ENCODE measurements at places on chromosomes 2 and 18. TPM values are rescaled to one million over a fixed set of nuclear protein-coding genes. Genes with fewer than 3 reads are reported as not detected.

DNA sequence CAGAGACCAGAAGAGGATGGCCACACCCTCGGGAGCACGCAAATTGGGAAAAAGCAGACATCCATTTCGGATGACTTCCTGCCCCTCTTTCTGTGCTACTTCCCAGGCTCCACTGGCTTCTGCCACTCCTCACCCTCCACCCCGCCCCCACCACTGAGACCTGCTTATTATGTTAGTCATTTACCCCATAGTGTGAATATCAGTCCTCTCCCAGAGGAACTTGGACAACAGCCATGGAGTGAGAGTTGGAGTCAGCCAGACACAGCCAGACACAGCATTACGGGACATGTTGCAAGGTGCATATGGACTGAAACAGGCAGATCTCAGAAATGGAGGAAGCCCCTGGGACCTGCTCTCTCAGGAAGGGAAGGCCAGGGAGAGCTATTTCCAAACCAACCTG lies 51.8 kb downstream of the CTIF start:
- no peak overlapping the region for H3K4me3 ChIP-seq
- H3K27me3 ChIP-seq = no peaks in the 10 kb centered on the region
- H3K36me3 ChIP-seq = no peaks in the 10 kb centered on the region
- no peak overlapping the region for H3K27ac ChIP-seq
- H3K4me1 ChIP-seq = no peaks in the 10 kb centered on the region
- no peak for DNase-seq

DNA sequence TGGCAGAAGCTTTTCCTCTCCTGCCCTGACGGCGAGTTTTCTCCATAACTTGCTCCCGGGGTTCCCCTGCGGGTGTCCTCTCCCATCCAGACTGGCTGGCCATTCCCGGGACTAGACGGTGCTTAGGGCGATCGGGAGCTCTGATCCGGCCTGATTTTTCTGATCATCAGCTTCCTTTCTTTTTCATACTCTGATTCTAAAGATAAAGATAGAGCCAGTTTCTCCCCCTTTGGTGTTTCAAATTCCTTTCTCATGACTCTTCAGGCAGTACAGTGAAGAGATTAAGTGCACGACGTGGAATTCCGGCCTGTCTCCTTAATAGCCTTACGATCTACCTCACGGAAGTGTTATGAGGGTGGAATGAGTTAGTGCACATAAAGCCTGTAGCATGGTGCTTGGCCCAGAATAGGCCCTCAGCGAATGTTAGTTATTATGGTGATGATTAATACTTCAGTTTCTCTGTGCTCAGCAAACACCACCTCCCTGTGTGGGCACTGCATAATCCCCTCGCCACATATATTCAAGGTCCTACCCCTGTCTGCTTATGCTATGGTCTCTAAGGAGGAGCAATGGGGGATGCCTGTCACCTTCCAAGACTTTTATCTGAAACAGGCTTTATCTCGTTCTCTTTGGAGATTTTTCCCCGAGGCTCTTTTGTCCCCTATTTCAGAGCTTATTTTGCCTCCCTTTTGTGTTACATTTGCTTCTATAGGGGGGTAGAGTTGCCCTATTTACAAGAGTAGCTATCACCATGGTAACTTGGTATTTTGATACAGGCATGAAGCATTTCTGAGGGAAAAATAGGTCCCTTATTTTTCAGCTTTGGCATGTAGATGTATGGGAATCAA lies 254.8 kb downstream of the CDH2 start:
- no peaks in the 10 kb centered on the region for H3K4me1 ChIP-seq
- DNase-seq = no peak

GRCh38 chr2:109084341-109084740 lies 44.7 kb upstream of the SH3RF3 start:
- DNase-seq = peak; percentile 36
- H3K4me1 ChIP-seq = no peaks in the 10 kb centered on the region
- no peak overlapping the region for H3K4me3 ChIP-seq
- H3K36me3 ChIP-seq = no peaks in the 10 kb centered on the region

Gene B3GNT7
- total RNA-seq = 17.5 TPM

GRCh38 chr2:6957031-6957714 lies 40.0 kb downstream of the RNF144A start:
- H3K4me3 ChIP-seq = no peak overlapping the region
- H3K27ac ChIP-seq = no peak overlapping the region
- no peaks in the 10 kb centered on the region for H3K27me3 ChIP-seq
- H3K4me1 ChIP-seq = peaks cover 46% of the 10 kb centered on the region
- DNase-seq = no peak

DNA sequence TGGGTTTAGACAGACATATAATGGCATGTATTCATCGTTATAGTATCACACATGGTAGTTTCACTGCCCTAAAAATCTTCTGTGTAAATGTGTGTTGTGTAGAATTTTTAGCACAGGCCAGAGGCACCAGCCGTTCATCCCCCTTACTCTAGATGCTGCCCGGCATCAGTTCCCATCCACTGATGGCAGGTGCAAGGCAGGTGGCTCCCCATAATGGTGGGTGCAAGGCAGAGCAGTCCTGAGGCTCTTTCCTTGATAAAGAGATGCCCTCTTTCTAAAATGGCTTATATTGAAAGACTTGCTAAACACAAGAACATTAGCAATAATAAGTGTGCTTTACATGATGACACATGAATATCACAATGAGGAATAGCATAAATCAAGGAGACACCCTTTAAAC lies 508.5 kb downstream of the EPHA4 start:
- H3K4me3 ChIP-seq = no peak overlapping the region
- no peaks in the 10 kb centered on the region for H3K36me3 ChIP-seq
- no peaks in the 10 kb centered on the region for H3K4me1 ChIP-seq
- H3K27me3 ChIP-seq = no peaks in the 10 kb centered on the region
- no peak for DNase-seq

GRCh38 chr2:63192889-63193774 lies 142.5 kb downstream of the OTX1 start:
- no peaks in the 10 kb centered on the region for H3K27me3 ChIP-seq
- no peaks in the 10 kb centered on the region for H3K4me1 ChIP-seq
- H3K36me3 ChIP-seq = no peaks in the 10 kb centered on the region
- no peak for DNase-seq
- no peak overlapping the region for H3K27ac ChIP-seq
- H3K4me3 ChIP-seq = no peak overlapping the region

GRCh38 chr2:191262436-191262835 lies 17.2 kb downstream of the MYO1B start:
- peaks cover 4% of the 10 kb centered on the region for H3K4me1 ChIP-seq
- DNase-seq = no peak

- no peaks in the 10 kb centered on the region for H3K27me3 ChIP-seq
- H3K36me3 ChIP-seq = no peaks in the 10 kb centered on the region
- no peaks in the 10 kb centered on the region for H3K4me1 ChIP-seq
- DNase-seq = no peak
These were observed 237.0 kb downstream of the HNMT start for GRCh38 chr2:138201286-138201685.

Gene GTF3C2
- total RNA-seq = 56.8 TPM

DNA sequence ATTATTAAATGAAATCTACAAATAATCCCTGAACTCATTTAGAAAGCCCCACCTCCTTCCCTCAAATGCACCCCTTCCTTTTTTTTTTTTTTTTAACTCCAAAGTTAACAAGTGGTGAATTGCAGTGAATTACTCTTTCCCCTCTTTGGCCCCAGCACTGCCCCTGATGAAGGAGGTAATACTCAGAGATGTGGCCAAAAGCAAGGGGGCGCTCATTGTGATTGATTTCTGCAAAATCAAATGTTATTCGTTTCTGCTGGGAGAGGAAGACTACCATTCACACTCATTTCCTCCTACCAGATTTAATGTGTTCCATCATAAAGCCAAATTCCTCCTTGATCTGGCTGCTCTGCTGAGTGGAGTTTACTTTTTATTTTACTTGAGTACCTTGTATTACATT lies 259.4 kb downstream of the GPD2 start:
- no peak for DNase-seq
- no peak overlapping the region for H3K27ac ChIP-seq
- H3K4me1 ChIP-seq = no peaks in the 10 kb centered on the region
- H3K4me3 ChIP-seq = no peak overlapping the region
- H3K36me3 ChIP-seq = no peaks in the 10 kb centered on the region

GRCh38 chr2:165584126-165584654 lies 114.7 kb downstream of the CSRNP3 start:
- H3K4me3 ChIP-seq = no peak overlapping the region
- no peaks in the 10 kb centered on the region for H3K36me3 ChIP-seq
- no peak for DNase-seq
- H3K27me3 ChIP-seq = no peaks in the 10 kb centered on the region

DNA sequence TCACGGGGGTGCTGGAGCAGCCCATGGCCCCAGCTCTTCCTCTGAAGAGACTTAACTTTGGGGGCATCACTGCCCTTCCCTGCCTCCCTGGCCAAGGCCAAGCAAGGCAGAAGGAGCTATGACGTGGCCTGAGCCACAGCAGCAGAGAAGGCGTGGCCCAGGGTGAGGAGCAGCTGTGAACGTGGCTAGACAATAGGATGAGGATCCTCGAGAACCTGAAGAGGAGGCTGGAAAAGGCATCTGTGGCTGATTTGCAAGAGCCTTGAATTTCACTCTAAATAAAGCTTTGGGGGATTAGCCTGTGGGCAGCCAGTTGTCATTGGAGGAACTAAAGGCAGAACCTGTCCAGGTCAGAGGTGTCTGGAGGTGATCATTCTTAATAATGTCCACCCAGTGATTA lies 652.9 kb upstream of the ID2 start:
- no peak for DNase-seq
- no peaks in the 10 kb centered on the region for H3K27me3 ChIP-seq
- no peaks in the 10 kb centered on the region for H3K4me1 ChIP-seq
- no peak overlapping the region for H3K4me3 ChIP-seq

Gene ZSWIM2
- not detected for total RNA-seq

- DNase-seq = no peak
- no peaks in the 10 kb centered on the region for H3K27me3 ChIP-seq
- no peak overlapping the region for H3K27ac ChIP-seq
- H3K4me1 ChIP-seq = no peaks in the 10 kb centered on the region
- H3K36me3 ChIP-seq = peaks cover 4% of the 10 kb centered on the region
These were observed 258.5 kb upstream of the REV1 start for GRCh38 chr2:99748344-99748743.

DNA sequence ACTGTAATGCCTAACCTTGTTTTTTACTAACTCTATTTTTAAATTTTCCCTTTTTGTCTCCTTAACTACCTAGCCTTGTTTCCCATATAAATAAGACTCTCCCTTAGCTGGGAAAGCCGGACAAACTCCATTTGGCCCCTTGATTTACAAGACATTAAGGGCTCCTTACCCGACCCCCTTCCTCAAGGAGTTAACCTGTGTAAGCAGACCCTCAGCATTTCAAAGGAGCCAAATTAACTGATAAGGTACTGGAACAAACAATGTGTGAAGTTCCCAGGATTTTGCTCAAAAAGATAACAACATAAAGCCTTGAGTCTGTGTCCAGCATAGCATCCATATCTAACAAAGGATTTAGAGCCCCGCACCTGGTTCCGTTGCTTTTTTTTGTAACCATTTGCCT lies 59.6 kb upstream of the C2orf15 start:
- H3K4me3 ChIP-seq = no peak overlapping the region
- H3K4me1 ChIP-seq = no peaks in the 10 kb centered on the region
- no peak for DNase-seq
- no peaks in the 10 kb centered on the region for H3K27me3 ChIP-seq
- H3K27ac ChIP-seq = no peak overlapping the region
- no peaks in the 10 kb centered on the region for H3K36me3 ChIP-seq

DNA sequence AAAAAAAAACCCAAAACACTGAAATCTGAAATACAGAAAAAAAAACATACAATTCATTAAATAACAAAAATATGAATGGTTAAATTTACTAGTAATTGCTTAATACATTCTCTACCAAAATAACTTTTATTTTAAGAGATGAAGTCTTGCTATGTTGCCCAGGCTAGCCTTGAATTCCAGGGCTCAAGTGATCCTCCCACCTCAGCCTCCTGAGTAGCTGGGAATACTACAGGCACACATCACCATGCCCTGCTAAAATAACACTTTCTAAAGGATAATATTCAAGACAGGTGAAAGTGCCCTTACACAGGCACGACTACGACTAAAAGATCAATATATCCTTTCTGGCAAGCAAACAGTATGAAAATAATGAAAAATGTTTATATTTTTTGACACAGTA lies 9.5 kb downstream of the USP34 start:
- no peaks in the 10 kb centered on the region for H3K27me3 ChIP-seq
- H3K4me1 ChIP-seq = peaks cover 80% of the 10 kb centered on the region
- no peak for DNase-seq
- no peaks in the 10 kb centered on the region for H3K36me3 ChIP-seq
- H3K27ac ChIP-seq = no peak overlapping the region
- H3K4me3 ChIP-seq = no peak overlapping the region

GRCh38 chr2:3692375-3692774 lies 11.0 kb upstream of the DCDC2C start:
- no peaks in the 10 kb centered on the region for H3K27me3 ChIP-seq
- H3K4me1 ChIP-seq = no peaks in the 10 kb centered on the region
- no peaks in the 10 kb centered on the region for H3K36me3 ChIP-seq
- no peak overlapping the region for H3K4me3 ChIP-seq
- H3K27ac ChIP-seq = no peak overlapping the region

Gene C2orf80
- not detected for total RNA-seq

Gene KCNF1
- not detected for total RNA-seq

Gene TPO
- total RNA-seq = 127 TPM

Gene SLC14A1
- total RNA-seq = 7.8 TPM

DNA sequence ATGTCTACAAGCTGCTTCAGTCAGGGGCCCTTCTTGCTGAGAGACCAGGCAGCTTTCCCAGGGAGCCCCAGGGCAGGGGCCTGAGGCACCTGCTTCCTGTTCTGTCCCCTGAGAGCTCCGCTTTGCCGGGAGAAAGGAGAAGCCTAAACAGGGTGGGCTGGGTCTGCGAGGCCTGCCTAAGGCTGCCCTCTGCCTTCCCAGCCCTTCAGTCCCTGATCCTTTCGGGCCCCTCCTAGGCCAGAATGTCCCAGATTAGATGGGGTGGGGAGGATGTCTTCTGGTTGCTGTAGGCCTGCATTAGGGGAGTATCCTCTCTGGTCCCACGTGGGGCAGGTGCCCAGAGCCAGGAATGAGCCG lies 72.4 kb downstream of the TGOLN2 start:
- DNase-seq = peak; percentile 58
- no peak overlapping the region for H3K27ac ChIP-seq
- no peaks in the 10 kb centered on the region for H3K36me3 ChIP-seq
- no peak overlapping the region for H3K4me3 ChIP-seq
- H3K4me1 ChIP-seq = peaks cover 78% of the 10 kb centered on the region

- no peak for DNase-seq
- H3K27ac ChIP-seq = no peak overlapping the region
- H3K4me3 ChIP-seq = no peak overlapping the region
These were observed 814.5 kb upstream of the LRATD1 start for GRCh38 chr2:13818002-13818401.

Gene PSD4
- 106 TPM for total RNA-seq

GRCh38 chr2:68000170-68000825 lies 62.5 kb downstream of the C1D start:
- DNase-seq = no peak
- H3K4me1 ChIP-seq = no peaks in the 10 kb centered on the region
- H3K4me3 ChIP-seq = no peak overlapping the region
- H3K27me3 ChIP-seq = peaks cover 8% of the 10 kb centered on the region
- no peaks in the 10 kb centered on the region for H3K36me3 ChIP-seq
- H3K27ac ChIP-seq = no peak overlapping the region

Gene RAB27B
- 3.4 TPM for total RNA-seq

GRCh38 chr18:25560369-25560768 lies 208.4 kb upstream of the ZNF521 start:
- H3K27ac ChIP-seq = no peak overlapping the region
- no peaks in the 10 kb centered on the region for H3K36me3 ChIP-seq
- H3K4me3 ChIP-seq = no peak overlapping the region
- no peak for DNase-seq
- peaks cover 4% of the 10 kb centered on the region for H3K4me1 ChIP-seq

Gene CAPN14
- 0.26 TPM for total RNA-seq

Gene RAB6C
- 0.54 TPM for total RNA-seq

- DNase-seq = no peak
- H3K27me3 ChIP-seq = no peaks in the 10 kb centered on the region
- H3K4me3 ChIP-seq = no peak overlapping the region
These were observed 125.9 kb downstream of the CCDC85A start for GRCh38 chr2:56309626-56310170.

Gene DYSF
- 142 TPM for total RNA-seq
